ENCODE measurements at places on chromosomes 3 and 15. TPM values are rescaled to one million over a fixed set of nuclear protein-coding genes. Genes with fewer than 3 reads are reported as not detected.

GRCh38 chr3:10198761-10199649 is 34.3 kb downstream of the IRAK2 start:
- DNase-seq, result no peak

DNA sequence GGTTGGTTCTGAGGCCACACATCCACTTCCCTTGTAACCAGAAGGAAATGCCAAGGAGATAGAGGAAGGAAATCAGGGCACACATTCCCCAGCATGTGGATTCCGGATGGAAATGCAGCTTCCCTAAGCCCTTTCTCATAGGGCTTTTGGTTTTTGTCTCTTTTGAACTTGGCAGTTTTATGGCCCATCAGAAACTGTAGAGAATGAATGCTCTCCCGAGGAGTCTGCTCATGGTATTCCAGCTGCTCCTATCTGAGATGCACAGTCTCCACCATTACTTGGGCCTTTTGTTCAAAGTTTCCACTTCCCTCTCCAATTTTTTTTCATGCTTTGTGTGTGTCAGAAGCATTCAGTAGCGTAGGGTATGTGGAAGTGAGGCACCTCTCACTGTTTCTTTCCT is 21.2 kb downstream of the XYLB start:
- no peak for DNase-seq

- no peak for DNase-seq
Measured at GRCh38 chr15:98878172-98878571, 129.4 kb downstream of the PGPEP1L start.

GRCh38 chr3:196640297-196641018 is 964 bp downstream of the NRROS start:
- no peak for DNase-seq

- DNase-seq, result no peak
Measured at GRCh38 chr15:38670128-38671005, 105.8 kb upstream of the RASGRP1 start.

GRCh38 chr3:9866639-9867038 is 13.4 kb downstream of the CIDEC start:
- DNase-seq, result no peak

DNA sequence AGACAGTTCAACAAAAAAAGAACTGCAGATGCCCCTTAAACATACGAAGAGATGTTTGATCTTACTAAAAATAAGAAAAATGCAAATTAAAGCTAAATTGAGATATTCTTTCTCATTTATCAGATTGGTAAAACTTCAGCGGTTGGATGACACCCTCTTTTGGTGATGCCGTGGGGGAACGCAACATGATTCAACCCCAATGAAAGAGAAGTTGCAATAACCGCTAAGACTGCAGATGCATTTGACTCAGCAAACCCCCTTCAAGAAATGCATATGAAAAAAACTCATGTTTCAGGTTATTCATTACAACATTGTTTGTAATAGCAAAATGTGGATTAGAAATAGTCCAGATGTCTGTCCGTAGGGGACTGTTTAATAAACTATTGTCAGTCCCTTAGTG is 3.6 kb downstream of the KLHL6 start:
- no peak for DNase-seq

GRCh38 chr3:49028298-49028672 is 913 bp downstream of the IMPDH2 start:
- DNase-seq, result no peak

PLSCR2 gene
- not detected for total RNA-seq

GABRG3 gene
- total RNA-seq, result 0.21 TPM
